ENCODE measurements at places on chromosomes 5 and 9.

DNA sequence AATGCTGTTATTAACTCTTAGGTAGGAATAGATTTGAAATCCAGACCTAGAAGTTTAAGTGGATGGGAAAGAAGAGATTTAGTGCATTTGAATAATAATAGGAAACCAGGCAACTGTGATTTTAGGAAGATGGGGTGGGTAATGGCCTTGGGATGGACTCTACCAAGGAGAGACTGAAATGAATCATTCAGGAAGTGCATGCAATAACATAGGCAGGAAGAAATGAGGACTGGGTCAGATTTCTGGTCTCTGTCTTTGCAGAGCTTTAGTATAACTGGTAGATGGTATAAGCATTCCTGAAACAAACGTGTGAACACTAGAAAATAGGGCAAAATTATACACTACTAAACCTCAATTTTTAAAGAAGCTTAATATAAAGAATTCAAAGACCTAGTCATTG, 274.4 kb upstream of the CLINT1 start:
- DNase-seq, result no peak

GRCh38 chr5:98586581-98586980, 186.9 kb upstream of the RGMB start:
- no peak for DNase-seq

GRCh38 chr5:76219636-76220035, 136.5 kb downstream of the SV2C start:
- no peak for DNase-seq

DNA sequence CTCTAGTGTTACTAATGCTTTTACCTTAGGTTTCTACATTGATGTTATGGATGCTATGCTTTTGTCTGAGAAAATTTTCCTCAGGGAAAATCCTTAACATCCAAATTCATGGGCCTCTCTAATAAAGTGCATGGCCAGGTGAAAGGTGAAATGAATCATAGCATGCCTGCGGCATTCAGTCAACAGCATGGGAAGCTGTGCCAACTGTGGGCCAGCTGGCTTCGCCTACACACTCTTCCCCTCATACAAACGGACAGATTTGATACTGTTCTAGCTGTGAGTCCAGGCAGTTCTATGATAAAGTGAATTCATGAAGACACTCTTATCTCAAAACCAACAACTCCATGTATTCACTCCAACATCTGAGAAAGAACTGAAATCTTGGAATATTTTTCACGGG, 374.1 kb downstream of the PLK2 start:
- no peak for DNase-seq

- DNase-seq, result no peak
These were observed 20.1 kb downstream of the NKD2 start for GRCh38 chr5:1028481-1029281.

DNA sequence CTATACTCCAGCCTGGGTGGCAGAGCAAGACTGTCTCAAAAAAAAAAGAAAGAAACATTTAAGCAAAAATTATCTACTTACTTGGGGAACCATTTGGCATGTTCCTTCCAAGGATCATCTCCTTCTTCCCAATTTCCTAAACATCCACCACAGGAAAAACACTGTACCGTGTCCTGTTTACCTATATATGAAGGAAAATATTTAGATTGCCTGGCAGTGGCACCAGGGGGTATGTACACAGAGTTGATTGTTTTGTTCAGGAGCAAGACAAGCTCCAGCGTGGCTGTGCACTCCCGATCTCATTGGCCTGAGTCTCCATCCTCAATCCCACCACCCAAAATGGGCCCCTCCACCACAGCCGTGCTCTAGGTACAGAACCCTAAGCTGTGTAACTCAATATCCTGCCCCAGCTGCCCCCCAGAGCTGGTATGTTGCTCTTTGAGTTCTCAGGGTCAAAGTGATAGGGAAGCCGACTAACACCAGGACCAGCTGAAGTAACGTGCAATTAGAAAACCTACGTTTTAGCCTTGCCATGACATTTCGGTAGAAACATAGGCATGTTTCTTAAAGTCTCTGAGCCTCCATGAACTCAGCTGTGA, 13.8 kb downstream of the NAIP start:
- DNase-seq, result no peak

DNA sequence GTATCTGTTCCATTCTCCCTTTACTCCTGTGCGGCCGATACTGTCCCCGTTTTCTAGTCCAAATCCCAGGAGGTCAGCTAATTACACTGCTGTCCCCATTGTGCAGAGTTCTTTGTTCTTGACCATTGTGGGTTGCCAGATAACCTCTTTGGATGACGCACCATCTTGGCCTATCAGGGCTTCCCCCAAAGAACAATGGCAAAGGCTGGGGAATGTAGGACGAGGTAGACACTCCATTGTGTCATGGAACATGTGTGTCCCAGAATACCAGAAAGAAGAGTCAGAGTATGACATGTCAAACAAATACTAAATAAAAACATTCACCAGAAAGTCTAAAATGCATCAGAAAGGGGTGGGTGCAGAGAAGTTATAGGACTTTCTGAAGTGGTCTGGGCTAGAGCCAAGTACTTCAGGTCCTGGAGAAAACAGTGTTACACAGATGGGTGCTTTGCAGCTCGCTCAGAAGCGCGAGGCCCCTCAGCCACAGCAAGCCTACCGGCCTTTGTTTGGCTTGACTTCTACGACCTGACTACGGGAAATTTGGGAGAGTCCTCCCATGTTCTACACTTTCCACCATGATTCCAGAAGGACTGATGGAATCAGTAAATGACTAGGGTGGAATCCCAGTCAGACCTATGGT, 83.2 kb upstream of the SSBP2 start:
- DNase-seq, result no peak

All from HFFc6 (cell line).